AG20443 (cell line): ENCODE measurements at places on chromosomes 5 and 9.

DNA sequence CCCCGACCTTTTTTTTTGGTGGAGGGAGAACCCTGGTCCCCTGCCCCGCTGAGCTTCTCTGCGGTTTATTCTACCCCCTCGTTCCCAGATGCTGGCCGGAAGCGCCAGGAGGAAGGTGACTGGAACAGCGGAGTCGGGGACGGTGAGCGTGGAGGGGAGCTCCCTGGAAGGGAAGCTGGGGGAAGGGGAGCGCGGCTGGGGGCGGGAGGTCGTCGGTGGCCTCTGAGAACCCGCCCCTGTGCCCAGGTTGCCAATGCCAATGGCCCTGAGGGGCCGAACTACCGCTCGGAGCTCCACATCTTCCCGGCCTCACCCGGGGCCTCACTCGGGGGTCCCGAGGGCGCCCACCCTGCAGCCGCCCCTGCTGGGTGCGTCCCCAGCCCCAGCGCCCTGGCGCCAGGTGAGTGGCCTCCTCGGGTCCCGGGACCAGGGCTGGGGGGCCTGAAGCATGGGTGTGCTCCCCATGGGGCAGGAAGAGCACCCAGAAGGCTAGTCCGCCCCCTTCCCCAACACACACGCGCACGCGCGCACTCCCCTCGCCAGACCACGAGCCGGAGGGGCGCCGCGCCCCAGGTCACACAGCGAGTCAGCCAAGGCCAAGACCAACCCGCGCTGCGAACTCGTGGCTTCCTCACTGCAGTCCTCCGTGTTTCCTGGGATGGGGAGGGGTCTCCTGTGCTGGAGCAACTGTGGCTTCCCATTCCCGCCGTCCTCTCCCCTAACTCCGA, 10.6 kb downstream of the MYOZ3 start:
- no peak for DNase-seq

DNA sequence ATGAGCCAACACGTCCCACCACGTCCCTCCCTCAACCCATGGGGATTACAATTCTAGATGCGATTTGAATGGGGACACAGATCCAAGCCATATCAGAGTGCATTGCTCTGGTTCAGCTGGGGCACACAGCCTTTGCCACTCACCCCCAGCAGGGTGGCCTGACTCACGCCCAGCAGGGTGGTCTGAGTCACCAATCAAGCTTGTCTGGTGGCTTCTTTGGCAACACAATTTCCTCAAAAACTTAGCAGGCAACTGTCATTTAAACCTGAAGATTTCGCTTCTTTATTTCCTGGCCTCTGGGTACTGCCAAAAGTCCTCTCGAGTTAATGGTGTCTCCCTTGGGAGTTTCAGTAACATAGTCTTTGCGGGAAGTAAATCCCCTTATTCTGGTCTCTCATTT, 16.3 kb upstream of the SEMA5A start:
- no peak for DNase-seq

DNA sequence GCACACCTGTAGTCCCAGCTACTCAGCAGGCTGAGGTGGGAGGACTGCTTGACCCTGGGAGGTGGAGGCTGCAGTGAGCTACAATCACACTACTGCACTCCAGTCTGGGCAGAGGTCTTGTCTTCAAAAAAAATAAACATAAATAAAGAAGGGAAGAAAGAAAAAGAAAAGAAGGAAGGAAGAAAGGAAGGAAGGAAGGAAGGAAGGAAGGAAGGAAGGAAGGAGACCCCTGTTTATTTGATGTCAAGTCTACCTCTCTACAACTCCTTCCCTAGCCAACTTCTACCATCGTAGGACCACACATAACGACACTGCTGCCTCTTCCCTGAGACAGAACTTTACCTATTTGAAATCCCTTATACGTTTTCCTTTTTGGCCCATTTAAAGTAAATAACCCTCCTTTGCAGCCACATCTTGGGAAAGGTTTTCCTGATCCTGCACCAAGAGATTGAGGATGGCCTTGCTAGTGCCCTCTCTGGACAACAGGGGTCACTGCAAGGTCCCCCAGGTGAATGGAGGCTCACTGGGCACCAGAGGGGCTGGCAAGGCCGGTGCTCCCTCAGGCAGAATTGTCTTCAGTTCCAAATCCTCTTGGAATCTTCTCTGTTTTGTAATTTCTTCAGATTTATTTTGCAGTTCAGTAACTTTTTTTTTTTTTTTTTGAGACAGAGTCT, 10.5 kb downstream of the RPS14 start:
- peak; percentile 66 for DNase-seq

- DNase-seq, result no peak
Observed at GRCh38 chr5:23864786-23865185, 357.4 kb downstream of the PRDM9 start.

GRCh38 chr9:113524468-113524867, 60.9 kb downstream of the RGS3 start:
- DNase-seq, result peak; percentile 73

DNA sequence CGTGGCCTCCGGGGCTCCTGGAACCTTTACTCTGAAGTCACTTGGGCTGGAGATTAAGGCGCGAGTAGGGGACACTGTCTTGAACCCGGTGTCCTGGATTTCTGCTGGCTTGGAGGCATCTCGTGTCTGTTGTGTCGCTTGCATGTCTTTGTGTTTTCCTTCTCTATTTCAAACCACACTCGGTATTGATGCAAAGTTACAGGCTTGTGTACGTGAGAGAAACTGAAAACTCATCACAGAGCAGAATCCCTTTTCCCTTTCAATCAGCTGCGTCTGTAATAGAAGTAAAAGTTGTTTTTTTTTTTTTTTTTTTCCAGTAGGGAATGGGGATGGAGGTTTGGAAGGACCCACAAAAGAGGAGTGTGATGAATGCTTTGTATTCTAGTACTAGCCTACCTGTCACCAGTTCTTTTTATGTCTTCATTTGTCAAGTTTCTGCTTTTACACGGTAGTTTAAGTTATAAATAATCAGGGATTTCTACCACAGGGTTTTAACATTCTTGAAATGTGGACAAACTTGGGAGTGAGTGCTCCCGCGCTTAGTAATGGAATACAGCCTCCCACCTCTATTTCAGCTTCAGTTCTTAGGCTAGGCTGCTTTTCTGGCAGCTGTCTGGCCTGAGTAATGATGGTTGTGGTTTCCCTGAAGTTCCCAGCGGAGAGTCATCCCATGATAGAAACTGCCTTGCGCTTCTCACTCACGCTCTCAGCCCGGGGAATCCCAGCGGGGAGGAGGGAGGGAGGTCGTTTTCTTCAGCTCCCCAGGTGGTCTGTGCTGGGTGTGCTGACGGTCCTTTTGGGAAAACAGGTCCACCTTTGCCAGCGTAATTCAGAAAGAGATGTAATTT, 763 bp downstream of the TJP2 start:
- peak; percentile 89 for DNase-seq

DNA sequence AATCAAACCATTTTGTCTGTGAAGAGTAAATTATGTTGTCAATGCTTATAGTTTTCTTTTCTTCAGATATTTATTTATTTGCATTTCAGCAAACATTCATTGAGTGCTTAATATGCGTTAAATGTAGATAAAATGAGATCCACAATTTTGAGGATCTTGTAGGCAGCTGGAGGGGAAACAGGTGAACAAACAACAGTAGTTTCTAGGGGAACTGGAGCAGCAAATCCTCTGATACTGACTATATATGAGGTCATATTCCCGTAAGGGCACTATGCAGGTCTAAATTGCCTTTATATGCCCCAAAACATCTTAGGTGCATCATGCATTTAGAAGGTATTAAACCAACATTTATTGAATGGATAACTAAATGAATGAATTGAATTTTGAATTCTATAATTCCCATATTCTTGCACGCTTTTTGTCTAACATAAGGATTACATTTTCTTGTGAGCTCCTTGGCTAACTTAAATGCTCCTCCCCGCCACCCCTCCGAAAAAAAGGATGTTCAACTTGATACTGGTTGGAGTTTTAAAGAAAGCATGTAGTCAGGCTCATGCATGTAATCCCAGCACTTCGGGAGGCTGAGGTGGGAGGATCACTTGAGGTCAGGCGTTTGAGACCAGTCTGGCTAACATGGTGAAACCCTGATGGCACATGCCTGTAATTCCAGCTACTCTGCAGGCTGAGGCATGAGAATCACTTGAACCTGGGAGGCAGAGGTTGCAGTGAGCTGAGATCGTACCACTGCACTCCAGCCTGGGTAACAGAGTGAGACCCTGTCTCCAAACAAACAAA, 299.8 kb downstream of the TMEM38B start:
- DNase-seq, result no peak

DNA sequence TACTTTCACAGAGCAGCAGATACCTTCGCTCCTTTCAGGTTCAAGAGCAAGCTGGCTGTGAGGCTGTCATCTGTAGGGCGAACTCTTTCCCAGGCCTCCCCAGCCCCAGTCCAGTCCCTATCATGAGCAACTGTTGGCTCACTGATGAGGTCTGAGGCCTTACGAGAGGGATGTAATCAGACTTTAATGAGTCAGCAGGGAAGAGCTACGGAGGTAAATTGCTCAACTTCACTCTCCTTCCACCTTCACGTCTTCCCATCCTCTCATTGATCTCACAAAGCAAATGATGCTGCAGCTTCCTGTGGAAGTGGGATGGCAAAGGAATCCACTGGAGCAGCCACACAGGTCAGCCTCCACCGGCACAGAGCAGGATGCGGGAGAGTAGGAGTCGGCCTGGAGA, 130.7 kb upstream of the TBCA start:
- peak; percentile 14 for DNase-seq

GRCh38 chr9:13158986-13159385, 120.5 kb downstream of the MPDZ start:
- DNase-seq, result no peak

DNA sequence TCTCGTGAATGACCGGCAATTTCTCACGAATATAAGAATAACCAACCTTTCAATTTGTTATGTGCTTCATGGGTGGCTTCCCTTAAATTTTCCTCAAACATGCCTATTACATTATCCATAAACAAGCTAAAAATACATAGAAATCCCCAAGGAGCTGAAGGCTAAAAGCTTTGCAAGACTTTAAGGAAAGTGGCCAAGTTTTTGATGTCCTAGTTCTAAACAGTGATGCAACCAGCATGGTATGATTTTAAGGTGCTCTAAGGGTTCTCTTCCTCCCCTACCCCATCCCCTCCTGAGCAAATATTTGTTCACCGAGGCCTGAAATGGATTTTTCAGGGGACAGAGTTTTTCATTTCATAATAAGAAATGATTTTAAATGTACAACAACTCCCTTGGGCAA, 79.8 kb downstream of the RGS7BP start:
- DNase-seq, result no peak

- no peak for DNase-seq
Observed at GRCh38 chr5:36558641-36559040, 47.8 kb upstream of the SLC1A3 start.

DNA sequence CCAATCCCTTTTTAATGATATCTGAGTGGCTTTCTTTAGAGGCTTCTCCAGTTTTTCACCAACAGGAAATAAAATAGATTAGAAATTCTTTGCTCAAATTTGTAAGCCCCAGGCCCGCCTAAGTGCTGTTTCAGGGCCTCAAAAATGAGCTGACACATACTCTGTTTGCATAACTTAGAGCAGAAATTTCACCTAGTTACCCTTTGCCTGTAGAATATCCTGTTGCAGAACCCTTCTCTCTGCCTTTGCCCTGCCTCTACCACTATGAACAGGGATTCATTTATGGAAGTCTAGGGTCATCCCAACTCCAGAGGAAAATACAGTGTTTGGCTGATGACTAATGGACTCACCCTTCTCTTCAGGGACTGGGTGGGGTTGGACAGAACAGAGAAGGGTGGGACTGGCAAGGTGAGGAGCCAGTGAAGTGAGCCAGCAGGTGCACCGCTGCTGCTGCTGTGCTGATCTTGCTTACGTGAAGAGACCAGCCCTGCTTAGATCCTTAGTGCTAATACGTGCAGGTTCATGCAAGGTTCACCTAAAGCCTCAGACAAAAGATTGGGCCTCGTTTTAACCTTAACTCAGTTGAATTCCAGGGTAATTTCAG, 22.8 kb downstream of the OSTF1 start:
- no peak for DNase-seq

DNA sequence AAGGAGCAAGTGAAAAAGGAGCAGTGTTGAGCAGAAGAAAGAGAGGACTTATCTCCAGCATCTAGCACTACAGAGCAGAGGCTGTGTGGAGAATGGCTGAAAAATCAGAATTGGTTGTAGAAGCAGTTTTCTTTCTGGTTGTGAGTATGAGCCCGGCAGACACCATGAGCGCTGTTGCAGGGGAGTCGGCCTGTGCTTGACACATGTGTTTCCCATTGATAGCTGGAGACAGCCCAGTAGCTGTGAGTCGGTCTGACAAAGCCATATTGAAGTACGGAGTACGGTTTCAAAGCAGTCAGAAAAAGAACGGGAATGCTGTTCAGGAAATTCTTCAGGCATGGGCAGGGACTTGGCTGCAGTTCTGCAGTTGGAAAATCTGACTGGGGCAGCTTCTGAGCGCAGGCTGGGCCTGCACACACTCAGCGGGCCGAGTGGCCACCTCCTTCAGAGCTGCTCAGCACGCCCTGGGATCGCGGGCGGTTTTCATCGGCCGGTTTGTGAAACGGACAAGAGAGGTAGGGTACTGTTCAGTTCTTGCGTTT, at the start of gene SGCD:
Gene SGCD, plus strand, starts transcription at position 447 of the 542 bp plus-strand sequence.
- DNase-seq, result peak; percentile 93

- DNase-seq, result no peak
Observed at GRCh38 chr9:89537166-89537565, 39.3 kb upstream of the SEMA4D start.

- peak; percentile 83 for DNase-seq
Observed at GRCh38 chr5:14739538-14739937, 75.0 kb downstream of the OTULIN start.

DNA sequence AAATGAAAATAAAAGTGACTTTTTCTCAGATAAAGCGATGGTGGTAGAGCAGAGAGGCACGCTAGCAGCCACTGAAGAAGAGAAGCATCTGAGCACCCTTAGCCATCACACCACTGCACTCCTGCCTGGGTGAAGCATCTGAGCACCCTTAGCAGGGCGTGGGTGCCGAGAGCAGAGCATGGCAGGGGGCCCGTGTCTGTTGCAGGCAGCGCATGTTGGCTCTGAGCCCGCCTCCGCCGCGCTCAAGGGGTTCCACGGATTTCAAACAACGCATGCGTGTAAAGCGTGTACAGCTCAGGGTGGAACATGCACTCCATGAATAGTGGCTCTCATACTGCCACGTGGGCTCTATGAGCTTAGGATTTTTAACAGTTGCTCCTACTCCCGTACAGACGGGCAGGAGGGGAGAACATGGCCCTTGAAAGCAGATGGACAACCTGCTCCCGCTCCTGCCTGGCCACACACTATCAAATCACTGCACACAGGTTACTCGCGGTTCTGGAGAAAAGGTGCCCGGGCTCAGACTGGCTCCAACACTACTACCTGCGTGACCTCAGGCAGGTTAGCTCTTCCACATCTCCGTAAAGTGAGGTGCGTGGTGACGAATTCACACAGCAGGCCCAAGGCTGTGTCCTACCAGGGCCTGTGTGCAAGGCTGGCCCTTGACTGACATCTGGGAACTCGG, 12.1 kb downstream of the LRRC14B start:
- peak; percentile 5 for DNase-seq
